M059J (cell line): ENCODE measurements at places on chromosomes 12 and 14.
A peak's percentile ranks its signal among the peaks of the same experiment; 100 is the strongest.

DNA sequence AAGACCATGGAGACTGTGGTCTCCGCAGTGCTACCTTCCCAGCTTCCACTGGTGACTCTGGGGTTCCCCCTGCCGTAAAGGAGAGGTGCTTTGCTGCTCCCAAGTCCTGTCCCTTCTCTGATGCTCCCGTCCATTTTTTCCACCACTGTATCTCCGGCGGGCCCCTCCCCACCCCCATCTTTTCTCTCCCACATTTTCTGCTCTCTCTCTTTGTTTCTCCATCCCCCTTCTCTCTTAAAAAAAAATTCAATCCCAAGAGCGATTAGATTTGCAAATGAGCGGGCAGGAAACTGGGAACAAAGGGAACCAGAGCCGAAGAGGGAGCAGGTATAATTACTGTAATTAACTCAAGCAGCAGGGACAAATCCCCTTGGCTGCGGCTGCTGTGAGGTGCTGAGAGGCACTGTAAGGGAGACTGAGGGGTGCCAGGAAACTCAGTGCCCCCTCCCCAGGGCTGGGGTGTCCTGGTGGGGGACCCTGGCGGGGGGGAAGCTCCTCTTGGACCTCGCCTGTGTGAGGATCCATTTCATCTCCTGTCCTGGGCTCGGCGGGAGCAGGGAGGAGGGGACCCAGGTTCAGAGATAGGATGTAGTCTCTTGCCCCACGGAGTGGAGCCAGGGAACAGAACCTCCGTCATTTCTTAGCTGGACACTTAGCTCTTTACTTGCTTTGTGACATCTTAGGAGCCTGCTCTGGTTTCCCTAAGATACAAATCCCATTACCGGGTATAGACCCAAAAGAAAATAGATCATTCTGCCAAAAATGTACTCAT is 140.4 kb upstream of the NRXN3 start:
- DNase-seq = peak; percentile 3

- DNase-seq = no peak
Measured at GRCh38 chr14:32209471-32209870, 6.4 kb upstream of the RNU6-8 start.

DNA sequence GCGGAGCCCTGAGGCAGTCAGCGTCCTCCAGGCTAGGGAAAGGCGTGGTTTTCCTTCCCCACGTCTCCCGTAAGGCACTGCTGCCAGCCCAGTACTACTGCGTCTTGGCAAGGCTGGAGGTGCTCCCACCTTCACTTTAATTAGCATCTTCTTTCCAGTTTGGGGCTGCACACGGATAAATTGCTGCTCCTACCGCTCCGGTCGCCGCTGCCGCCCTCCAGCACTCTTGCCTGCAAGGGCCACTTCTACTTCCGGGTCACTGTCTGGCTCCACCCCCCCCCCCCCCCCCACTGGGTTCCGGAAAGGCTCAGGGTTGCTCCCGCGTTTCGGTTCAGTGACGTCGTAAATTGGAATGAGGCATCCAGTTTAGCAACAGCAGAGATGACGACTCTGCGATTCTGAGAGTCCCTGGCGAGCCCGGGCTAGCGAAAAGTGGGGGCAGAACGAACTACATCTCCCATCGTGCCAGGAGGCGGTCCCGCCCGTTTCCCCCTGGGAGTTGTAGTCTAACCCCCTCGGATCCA is at the start of gene NEDD8:
NEDD8 (minus strand) TSS at position 247 of the 524 bp plus-strand sequence; CDS start at position 147, 100 bp downstream.
- peak; percentile 95 for DNase-seq

- DNase-seq = no peak
Measured at GRCh38 chr14:54555651-54556050, 11.3 kb upstream of the SAMD4A start.

GRCh38 chr14:69614592-69614991 is 3.2 kb downstream of the SUSD6 start:
- no peak for DNase-seq
